NCI-H1092 treated with DMSO at 0.1 percent for 48 hours (cell line): ENCODE measurements at places on chromosomes 16 and 17.

- no peak for DNase-seq
These were observed 75.2 kb downstream of the N4BP1 start for GRCh38 chr16:48534601-48535340.

DNA sequence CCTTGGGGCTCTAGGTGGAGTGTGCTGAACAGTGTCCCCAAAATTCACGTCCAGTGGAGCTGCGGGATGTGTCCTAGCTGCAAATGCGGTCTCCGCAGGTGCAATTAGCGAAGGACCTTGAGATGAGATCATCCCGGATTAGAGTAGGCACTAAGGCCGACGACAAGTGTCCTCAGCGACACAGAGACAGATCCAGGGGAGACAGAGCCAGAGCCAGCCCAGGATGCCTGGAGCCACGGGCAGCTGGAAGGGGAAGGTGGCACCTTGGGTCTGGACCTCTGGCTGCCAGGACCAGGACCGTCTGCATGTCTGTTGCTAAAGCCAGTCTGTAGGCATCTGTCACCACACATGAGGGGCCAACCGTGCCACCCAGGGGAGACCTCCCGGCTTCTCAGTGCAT is 24.5 kb downstream of the SLC7A5 start:
- DNase-seq = no peak

GRCh38 chr16:1461146-1461545 is 13.7 kb downstream of the CLCN7 start:
- DNase-seq = no peak

DNA sequence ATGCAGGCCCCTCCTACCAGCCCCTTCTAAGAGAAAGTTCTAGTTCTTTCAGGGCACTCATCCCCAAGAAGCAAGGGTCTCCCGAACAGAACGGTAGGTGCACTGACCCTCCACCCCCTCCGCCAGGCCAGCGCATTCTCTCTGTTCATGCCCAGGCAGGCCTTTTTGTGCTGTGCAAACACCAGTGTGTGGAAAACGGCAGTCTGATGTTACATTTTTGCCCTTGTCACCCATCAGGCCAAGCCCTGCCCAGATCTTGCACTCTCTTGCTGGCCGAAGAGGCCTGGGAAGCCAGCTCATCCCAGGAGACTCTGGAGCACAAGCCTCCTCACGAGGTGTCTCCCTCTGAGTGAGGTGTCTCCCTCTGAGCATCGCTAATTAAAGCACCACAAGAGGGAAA is 16.1 kb upstream of the MTSS2 start:
- no peak for DNase-seq

GRCh38 chr17:73323409-73324159 is 11.8 kb upstream of the CDC42EP4 start:
- no peak for DNase-seq

- DNase-seq = no peak
These were observed 636.1 kb upstream of the C16orf82 start for GRCh38 chr16:26430618-26431017.

DNA sequence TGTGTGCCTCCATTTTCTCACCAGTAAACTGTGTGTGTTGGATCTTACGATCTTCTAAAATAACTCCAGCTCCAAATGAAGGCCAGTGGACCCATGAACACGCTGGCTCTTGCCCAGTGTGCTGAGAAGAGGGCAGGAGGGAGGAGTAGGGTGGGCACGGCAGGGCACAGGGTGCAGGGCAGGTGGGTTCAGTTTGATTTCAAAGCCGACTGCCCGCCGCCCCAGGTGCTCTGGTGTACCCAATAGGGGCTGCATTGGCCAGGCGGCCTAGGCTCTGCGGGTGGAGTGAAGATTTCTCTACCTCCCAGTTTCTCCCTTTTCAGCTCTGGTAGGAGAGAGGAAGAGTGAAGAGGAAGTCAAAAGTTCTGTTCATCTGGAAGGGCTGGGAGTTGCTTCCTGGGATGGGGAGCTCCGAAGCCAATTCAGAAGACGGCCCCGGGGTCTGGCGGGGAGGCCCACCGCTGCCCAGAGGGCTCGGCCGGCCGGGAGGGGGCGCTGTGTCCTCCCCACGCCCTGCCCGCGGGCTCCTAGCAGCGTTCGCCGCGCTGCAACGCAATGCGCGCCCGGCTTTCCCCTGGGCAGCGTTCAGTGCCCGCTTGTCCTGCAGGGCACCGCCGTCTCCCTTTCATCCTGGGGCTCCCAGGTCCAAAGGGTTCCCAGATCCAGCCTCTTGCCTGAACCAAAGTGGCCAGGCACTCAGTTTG is 1.1 kb upstream of the CRHR1 start:
- peak; percentile 45 for DNase-seq

DNA sequence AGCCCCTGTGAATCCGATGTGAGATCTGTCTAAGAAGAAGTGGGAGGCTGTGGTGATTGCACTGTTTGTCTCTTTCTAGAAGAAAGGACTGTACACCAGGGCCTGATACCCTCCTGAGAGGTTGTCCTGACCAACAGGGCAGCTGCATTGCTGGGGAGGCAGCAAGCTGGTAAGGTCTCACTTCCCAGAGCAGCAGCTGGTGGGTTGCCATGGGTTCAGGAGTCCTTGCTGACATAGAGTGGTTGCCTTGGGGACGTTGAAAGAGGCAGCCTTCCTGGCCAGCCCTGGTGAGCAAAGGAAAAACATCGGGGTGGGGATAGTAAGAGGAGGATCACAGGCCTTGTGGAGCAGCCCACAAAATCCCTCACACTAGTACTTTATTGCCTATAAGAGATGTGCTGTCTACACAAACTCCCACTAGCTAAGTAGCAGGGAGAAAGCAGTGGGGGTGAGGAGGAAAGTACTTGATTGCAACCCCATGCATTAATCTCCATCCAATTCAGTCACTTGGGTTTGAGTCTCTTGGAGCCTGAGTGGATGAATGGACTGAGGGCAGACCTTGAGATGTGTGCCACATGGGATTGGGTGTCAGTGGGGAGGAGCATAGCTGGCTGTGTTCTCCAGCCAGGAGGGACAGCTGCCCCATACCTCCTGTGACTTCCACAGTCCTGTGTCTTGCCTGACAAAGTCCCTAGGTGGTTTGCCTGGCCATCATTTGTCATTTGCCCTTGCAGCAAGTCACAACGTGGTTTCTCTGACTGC is 143.8 kb upstream of the RPL38 start:
- DNase-seq = peak; percentile 93

DNA sequence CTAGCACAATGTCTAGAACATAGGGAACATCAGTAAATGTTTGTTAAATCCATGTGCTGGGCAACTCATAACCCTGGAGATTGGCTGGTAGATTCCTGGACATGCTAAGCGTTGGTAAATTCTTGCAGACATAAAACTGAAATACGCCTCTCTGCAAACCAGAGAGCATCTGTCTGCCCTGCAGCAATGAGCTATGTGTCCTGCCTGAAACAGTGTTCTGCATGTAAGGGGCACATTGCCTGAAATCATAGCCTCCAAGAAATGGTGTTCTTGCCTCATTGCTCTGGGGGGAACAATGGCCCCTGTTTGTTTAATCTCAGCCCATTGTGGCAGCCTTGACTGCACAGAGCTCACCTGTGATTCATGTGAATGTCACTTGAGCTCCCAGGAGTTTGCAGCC is 113.5 kb upstream of the CCL2 start:
- DNase-seq = no peak

GRCh38 chr17:80633207-80633606 is 88.6 kb downstream of the RPTOR start:
- no peak for DNase-seq

DNA sequence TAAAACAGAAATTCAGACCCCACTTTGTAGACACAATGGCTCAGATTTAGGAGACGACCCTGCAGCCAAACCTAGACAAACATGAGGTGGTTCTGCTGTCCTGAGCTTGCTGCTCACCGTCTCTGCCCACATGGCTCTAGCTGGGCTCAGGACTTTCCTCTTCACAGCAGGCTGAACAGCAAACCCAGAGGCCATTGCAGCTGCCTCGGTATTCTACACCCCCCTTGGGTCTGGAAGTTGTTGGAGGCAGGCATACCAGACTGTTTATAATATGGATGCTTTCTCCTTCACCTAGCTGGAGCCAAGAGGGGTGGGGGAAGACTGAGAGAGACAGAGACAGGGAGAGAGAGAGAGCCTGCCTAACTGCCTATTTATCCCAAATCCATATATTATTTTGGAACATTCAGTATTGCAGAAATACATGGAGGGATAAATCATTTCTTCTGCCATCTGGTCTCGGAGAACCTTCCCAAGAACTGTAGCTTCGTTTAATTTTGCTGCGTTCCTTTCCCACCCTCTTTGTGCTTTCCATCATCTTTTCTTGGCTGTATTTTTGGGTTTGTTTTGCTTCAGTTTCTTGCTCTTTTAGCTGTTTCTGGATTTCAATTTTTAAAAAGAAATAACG is 628.2 kb upstream of the RBFOX1 start:
- DNase-seq = no peak

DNA sequence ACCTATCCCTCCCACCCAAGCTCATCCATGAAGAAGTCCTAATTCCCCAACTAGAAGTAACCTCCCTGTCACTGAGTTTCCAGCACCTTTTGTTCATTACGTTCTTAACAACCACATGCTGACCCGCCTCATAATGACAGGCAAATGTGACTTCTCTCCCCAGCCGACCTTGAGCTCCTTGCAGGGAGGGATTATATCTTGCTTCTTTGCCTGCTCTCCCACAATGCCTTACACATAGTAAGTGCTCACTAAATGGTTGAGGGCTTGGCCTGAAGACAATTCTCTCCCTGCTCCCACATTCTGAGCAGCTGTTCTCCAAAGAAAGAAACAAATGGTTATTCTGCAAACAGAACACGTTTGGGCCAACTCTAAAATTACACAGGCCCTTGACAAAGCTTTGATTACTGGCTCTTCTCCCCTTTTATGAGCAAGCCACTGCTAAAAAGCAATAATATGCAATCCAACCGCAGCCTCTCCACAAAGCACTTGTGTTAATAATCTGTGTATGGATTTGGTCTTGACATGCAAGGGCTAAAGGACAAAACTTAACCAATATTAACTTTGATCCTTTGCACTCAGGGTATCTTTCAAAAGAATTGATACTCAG is 23.2 kb downstream of the SLC39A11 start:
- peak; percentile 64 for DNase-seq

- no peak for DNase-seq
These were observed 15.7 kb upstream of the ALDOA start for GRCh38 chr16:30049871-30050270.

- DNase-seq = no peak
These were observed 55.4 kb upstream of the SLC25A19 start for GRCh38 chr17:75344666-75345065.

- DNase-seq = no peak
These were observed 4.9 kb downstream of the IRX3 start for GRCh38 chr16:54281535-54282201.

DNA sequence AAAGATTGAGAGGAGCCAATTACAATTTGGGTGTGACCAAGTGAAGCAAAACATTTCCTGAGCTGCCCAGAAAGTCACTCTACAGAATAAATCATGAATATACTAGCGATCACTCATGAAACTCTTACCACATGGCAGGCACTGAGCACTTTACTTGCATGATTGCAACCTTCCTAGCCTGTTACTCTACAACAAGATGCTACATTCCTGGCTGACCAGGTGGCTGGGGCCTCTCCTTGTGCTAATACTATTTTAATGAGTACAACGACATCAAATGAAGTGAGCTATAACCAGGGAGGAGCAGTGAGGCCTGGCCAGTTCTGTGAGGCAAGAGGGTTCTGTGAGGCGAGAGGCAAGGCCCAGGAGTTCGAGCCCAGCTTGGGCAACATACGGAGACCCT is 75.2 kb downstream of the CPPED1 start:
- no peak for DNase-seq

DNA sequence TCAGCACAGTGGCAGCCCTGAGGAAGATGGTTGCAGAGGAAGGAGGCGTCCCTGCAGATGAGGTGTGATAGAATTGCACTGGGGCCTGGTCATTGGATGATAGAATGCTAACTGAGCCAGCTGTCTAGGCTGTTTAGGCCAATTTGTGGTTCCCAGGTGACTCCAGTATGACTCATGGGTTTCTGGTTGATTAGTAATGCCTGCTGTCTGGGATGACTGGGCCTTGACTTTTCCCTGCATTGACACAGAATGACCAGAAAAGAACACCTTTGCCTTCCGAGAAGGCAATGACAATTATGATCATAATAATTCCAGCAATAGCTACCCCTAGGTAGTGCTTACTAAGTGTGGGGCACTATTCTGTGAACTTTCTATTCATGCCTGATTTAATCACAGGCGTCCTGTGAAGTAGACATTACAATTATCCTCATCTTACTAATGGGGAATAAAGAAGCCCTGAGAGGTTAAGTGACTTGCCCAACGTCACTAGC is 31.5 kb downstream of the USP43 start:
- no peak for DNase-seq

DNA sequence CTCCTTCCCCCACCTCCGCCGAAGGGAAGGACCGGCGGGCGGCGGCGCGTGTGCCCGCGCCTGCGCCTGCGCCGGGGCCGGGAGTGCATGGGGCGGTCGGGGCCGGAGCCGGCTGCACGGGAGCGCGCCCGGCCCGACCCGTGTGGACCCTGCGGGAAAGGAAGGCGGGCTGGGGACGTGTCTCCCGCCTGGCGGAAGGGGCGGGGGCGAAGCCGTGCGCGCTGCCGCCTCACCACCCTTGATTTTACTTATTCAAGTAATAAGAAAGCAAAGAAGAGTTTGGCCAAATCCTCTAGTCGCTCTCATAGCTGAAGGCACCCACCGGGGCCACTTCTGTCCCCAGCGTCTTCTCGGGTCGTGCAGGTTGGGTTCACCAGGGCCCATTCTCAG is 596 bp upstream of the PFN1 start:
- DNase-seq = peak; percentile 68

- no peak for DNase-seq
These were observed 32.8 kb downstream of the TBC1D16 start for GRCh38 chr17:80002690-80003490.

GRCh38 chr16:67773099-67773498 is 33.3 kb downstream of the RANBP10 start:
- DNase-seq = no peak

DNA sequence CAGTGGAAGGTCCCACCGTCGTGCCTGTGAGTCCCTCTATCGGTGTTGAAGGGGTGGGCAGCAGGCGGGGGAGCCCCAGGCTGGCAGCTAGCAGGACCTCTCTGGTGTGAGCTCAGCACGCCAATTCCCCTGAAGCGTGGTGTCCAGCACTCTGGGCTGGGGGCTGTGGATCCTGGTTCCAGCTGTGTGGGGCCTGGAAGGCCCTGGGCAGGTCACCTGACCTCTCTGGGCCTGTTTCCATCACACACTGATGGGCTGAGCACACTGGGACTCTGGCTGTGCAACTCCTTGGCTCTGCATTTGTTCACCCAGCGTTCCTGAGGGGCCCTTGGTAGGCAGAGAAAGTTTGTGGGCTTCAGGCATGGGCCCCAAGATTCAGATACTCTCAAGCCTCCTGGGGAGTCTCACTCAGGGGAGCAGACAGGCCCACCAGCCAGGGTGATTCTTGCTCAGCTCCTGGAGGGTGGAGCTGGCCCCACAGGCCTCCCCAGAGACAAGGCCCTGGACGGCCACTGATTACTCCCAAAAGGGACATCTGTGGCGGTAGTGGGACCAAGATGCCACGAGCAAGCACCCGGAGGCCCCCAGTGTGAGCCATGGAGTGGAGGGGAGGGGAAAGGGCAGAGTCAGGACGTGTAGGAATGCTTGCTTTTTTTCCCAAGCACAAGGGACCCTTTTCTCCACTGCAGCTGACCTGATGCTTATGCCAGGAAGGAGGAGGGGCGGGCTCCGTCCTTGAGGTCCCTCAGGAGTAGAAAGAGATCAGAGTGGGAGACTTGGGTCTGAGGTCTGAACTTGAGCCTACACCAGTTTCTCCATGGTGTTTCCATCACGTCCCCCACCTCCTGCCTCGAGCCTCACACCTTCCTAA is 8.5 kb downstream of the SCGB1C2 start:
- DNase-seq = no peak

- DNase-seq = peak; percentile 47
These were observed 32.4 kb downstream of the DCAKD start for GRCh38 chr17:45018848-45019711.
